ENCODE measurements at places on chromosomes 7 and 10.

DNA sequence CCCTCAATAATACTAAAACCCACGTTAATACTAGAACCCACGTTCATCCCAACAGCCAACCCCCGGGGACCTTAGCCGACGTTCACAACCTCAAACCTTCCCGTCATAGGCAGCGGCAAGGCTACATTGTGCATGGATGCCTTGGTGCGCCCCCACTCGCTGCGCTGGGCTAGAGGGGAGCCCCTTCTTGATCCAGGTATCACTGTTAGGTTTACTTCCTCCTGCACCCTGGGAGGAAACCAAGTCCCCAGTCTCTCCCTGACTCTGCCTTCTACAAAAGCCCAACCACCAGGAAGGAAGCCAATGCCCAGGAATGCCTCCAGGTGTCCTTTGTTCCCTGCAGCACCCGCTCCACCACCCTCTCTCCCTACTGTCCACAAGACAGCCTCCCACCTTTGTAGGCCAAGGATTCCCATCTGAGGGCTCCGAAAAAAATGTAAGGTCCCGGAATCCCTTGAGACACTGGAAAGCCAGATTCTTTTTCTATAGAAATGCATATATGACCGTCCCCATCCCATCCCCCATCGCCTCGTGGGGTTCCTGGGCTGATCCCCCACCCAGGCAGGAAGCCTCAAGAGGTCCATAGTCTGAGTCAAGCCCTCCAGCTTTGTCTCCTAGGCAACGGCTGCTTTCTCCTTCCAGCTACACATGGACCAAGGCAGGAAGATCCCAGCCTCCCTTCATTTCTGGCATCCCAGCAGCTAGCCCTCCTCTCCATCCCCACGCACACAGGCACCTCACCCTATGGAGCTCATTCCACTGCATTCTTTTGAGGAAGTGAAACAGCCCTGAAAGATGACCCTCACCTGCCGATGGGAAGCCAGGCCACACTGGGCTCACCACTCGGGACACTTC, 25.2 kb downstream of the CTBP2 start:
- DNase-seq = no peak

DNA sequence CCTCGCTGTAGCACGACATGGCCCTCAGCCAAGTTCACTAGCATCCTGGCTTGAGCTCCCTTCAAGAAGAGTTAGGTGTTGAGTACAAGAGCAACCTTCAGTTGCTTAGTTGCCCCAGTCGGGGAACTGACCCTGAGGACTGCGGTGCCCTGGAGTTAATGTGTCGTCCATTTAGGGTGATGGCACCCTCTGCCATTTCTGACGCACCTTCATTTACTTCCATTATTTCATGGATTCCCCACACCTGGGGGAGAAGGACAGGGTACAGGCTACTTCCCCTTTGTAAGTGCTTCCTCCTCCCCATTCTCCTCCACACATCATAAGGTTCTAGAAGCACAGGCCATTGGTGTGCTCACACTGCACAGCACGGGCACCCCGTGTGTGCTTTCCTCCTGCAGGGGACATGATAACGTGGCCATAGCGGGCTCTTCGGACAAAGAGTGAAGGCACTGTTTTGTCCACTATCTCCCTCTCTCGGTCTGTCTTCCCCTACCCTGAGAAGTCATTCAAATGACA, 1.8 kb downstream of the ALOX5 start:
- DNase-seq = no peak

- DNase-seq = no peak
Measured at GRCh38 chr10:126058104-126058503, 161.7 kb downstream of the FANK1 start.

DNA sequence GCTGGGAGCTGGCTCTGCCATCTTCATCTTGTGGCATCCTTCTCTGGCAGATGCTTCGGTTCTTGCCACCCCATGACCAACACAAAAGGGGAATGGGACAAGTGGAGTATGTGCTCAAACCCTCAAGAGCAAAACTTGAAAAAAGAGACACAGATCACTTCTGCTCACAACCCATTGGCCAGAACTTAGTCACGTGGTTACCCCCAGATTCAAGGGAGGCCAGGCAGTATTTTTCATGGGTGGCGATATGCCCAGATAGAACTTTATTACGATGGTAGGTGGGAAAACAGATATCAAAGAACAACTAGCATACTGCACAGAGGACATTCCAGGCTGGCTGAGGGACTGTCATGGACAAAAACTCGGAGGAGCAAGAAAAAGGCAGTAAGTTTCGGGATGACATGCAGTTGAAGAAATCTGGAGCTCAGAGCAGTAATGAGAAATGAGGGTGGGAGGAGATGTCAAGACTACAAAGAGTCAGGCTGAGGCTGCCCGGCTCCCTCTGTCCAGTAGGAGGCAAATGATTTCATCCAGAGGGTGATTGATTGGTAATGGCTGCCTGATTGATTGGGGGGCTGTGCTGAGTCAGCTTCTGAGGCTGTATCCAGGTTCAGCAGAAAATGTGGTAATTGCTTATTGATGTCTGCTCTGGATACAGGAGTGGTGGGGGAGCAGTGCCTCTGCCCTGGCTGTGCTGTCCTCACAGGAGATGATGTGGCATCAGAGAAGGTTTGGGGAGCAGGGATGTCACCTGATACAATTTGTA, 25.3 kb downstream of the COL13A1 start:
- no peak for DNase-seq
